Esophagus muscularis mucosa (tissue), 4 donors: ENCODE measurements at places on chromosomes 3 and 15.
A peak's percentile ranks its signal among the peaks of the same experiment; 100 is the strongest.

DNA sequence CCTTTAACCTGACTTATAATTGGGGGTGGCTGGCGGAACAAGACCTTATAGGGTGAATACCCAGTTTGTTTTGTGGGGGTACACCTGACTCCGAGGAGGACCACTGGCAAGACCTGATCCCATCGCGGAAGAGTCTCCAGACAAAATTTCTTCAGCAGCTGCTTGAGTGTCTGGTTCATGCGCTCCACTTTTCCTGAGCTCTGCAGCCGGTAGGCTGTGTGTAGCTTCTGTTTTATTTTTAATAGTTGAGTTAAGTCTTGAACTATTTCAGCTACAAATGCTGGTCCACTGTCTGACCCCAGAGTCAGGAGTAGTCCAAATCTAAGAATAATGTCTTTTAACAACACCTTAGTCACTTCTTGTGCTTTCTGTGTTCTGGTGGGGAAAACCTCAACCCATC, 21.2 kb upstream of the NOX5 start:
- no peaks in the 10 kb centered on the region for H3K4me1 ChIP-seq
- H3K27ac ChIP-seq: no peak overlapping the region
- DNase-seq: no peak
- no peaks in the 10 kb centered on the region for H3K27me3 ChIP-seq

DNA sequence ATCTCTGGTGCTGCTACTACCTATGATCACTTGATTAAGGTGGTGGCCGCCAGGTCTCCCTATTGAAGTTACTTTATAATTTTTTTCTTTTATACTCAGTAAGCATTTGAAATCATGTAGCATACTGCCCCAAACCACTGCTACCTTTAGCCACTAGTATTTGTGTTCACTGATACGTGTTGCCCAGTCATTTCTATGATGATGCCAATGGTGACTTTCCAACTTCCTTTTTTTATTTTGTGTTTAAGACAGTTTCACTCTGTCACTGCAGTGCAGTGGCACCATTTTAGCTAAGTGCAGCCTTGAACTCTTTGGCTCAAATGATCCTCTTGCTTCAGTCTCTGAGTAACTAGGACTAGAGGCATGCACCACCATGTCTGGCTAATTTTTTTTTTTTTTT, 598.2 kb downstream of the NAALADL2 start:
- no peak overlapping the region for H3K27ac ChIP-seq
- no peaks in the 10 kb centered on the region for H3K36me3 ChIP-seq
- H3K27me3 ChIP-seq: no peaks in the 10 kb centered on the region
- no peaks in the 10 kb centered on the region for H3K4me1 ChIP-seq
- no peak overlapping the region for H3K4me3 ChIP-seq

- H3K4me3 ChIP-seq: no peak overlapping the region
- no peaks in the 10 kb centered on the region for H3K36me3 ChIP-seq
- H3K4me1 ChIP-seq: peaks cover 15% of the 10 kb centered on the region
- DNase-seq: peak; percentile 31
- H3K27ac ChIP-seq: no peak overlapping the region
Measured at GRCh38 chr15:61057376-61057775, 171.7 kb downstream of the RORA start.

GRCh38 chr3:38117163-38117716, 19.7 kb downstream of the ACAA1 start:
- peaks cover 25% of the 10 kb centered on the region for H3K36me3 ChIP-seq
- no peak overlapping the region for H3K27ac ChIP-seq
- no peak overlapping the region for H3K4me3 ChIP-seq
- H3K4me1 ChIP-seq: no peaks in the 10 kb centered on the region
- no peaks in the 10 kb centered on the region for H3K27me3 ChIP-seq

DNA sequence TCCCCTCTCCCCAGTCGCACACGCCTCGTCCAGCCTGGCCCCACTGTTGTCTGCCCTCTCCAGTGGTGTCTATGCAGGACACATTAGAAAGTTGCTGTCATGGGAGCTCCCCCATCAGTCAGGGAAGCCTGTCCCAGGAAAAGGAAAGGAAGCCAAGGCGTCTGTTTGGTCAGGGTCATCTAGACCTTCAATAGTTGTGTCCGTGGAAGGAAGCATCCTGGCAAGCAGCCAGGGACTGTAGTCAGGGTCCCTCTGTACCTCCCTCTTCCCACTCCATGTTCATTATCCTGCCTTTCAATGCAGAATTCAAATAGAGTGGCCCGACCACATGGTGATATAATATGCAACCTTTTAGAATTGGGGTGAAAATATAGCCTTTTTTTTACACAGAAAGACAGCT, 60.7 kb upstream of the RAB6B start:
- H3K4me1 ChIP-seq: no peaks in the 10 kb centered on the region
- no peak for DNase-seq
- no peaks in the 10 kb centered on the region for H3K36me3 ChIP-seq
